ENCODE measurements at places on chromosomes 3 and 15. TPM values are rescaled to one million over a fixed set of nuclear protein-coding genes. Genes with fewer than 3 reads are reported as not detected.

- DNase-seq = no peak
These were observed 218.2 kb upstream of the TPM1 start for GRCh38 chr15:62824111-62825015.

DNA sequence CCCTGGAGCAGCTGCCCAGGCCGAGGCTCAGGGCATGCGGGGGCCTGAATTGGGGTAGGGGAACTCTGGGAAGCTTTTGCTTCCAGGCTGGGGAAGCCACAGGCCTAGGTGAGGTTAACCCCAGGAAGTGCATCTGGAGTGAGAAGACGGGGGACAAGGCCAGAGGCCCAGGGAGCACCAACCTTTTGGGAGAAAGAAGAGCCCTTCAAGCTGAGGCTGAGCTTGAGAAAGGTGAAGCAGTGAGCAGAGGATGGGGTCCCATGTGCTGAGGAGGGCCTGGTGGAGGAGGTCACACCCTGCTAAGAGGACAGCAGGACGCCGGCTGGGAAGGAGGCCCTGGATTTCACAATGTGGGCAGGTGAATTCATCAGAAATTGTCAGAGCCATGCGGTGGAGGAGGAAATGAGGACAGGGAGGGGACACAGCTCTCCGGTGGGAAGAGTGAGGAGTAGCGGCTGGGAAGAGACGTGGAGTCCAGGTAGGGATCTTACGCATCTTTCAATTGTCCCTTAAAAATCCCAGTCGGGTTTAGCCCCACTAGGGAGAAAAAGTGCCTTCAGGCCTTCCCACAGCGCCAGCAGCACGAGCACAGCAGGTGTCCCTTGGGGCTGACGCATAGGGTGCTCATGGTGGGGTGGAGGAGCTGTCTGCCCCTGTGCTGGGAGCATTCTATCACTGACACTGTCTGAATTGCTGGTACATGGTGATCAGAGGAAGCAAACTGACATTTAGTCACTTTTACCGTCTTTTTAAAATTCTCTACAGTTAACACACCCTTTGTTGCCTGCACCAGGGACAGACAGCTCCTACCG, 50.9 kb downstream of the HCN4 start:
- peak; percentile 14 for DNase-seq

- no peak for DNase-seq
These were observed 13.8 kb downstream of the CLRN1 start for GRCh38 chr3:150958683-150959082.

DNA sequence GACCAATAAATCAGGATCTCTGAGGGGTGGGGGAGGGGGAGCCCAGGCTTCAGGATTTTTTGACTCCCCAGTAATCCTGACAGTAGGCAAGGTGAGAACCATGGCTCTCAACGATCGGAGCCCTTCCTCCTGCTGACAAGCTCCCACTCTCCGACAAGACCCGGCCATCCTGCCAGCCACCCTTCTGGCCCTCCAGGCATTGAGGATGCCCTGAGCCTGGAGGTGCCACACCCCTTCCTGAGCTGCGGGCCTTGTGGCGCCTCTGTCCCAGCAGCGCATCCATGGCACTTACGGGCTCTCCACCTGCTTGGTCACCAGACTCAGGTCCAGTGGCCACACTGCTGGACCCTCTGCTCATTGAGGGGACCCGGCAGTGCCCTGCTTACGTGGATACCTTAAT, 46.0 kb downstream of the MGLL start:
- DNase-seq = no peak

Gene ZNF860
- total RNA-seq = 0.89 TPM

DNA sequence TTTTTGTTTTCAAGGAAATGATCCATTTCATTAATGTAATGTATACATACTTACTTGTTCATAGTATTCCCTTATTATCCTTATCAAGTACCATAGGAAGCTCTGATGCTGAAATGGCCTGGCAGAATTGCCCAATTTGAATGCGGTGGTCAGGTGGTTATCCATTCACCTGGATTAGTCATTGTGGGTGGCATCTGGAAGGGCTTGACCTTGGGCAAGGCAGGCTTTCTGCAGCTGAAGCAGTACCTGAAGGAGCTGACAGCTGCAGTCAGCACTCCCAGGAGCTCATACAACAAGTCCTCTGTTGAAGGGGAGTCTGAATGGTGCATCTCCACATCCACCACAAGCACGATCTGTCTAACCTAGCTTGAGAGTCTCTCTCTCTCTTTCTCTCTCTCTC, 12.2 kb upstream of the IQCF5 start:
- no peak for DNase-seq

GRCh38 chr3:99172736-99173657, 271.5 kb upstream of the DCBLD2 start:
- no peak for DNase-seq

GRCh38 chr3:126159476-126159875, 20.9 kb downstream of the ALDH1L1 start:
- no peak for DNase-seq

GRCh38 chr15:45126535-45127158, 3.0 kb downstream of the DUOXA1 start:
- no peak for DNase-seq

DNA sequence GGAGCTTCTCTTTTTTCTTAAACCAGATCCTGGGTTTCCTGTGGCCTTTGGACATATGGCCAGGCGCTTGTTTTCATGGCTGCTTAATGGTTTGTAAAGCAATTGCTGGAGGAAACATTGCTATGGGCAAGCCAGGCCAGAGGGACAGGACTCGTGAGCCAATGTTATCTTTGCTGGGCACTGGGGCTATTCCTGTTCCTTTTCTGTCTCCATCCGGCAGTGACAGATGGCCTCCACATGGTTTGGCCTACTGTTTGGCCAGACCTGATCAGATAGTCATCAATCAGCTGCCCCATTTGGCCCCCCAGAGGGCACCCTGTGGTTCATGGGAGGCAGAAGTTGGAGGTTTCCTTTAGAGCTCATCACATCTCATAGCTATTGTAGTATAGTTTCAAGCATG, 326.1 kb upstream of the ROPN1 start:
- DNase-seq = no peak

Gene ANKRD63
- total RNA-seq = not detected

Gene SIDT1
- 4.5 TPM for total RNA-seq

DNA sequence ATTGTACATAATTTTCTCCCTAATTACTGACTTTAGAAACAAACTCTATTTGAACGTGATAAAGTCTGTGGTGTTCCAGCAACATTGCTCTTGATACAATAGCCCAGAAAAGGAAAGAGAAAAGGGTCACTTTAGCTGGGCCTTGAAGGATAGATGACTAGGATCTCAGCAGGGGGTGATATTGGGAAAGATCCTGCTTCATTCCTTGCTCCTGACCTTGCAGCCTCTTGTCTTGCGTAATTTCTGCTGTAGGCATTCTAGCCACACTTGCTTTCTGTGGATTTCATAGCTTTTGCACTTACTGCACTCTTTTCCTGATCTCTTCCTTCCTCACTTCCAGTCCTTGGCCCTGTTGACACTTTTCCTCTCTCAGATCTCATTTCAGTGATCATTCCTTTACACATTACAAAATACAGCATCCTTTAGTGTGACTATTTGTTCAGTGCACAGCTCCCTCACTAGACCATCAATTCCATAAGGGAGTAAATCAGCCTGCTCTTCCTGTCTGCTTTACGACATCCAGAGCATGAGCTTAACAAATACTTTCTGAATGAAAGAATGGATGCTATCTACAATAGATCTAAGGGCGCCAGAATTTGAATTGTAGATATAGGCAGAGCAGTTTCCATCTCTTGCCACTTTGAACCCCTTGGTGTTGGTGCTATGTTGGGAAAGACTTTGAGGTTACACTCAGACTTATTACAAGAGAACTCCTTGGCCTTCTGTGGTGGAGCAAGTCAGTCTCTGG, 559.6 kb upstream of the MDFIC2 start:
- no peak for DNase-seq

- DNase-seq = no peak
These were observed 78.9 kb downstream of the FAM81A start for GRCh38 chr15:59516655-59517461.

GRCh38 chr3:32106929-32107362, 526 bp downstream of the GPD1L start:
- no peak for DNase-seq

GRCh38 chr3:20462226-20462625, 276.2 kb upstream of the SGO1 start:
- DNase-seq = no peak

GRCh38 chr3:114831861-114832260, 315.2 kb downstream of the ZBTB20 start:
- DNase-seq = no peak

Gene ISG20
- 20.2 TPM for total RNA-seq

DNA sequence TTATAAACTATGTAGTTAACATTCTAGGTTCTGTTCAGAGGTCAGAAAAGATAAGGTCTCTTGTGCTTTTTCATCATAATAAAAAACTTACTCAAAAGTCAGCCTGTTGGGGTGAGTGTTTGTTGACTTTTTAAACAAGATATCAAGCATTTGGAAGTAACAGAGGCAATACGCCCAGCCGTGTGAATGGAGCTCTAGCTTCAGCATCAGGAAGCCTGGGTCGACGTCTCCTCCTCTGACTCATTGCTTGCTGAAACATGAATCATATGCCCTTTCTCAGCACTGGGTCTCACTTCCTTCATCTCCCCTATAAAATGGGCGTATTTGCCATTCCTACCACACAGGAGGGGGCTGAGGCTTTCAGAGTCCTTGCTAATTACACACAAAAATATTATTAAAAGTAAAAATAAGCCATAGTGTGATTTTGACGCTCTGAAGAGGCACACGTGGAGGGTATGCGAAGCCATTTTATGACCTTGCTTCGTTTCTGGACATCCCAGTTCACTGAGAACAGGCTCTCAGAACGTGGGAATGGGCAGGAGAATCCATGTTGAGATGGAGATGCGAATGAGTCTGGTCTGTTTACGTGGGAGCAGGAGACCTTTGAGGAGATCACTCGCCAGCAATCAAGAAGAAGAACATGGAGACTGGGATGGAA, 220.8 kb upstream of the TPRG1 start:
- DNase-seq = peak; percentile 79

- DNase-seq = peak; percentile 62
These were observed 44.8 kb downstream of the CMTM8 start for GRCh38 chr3:32283304-32283703.

DNA sequence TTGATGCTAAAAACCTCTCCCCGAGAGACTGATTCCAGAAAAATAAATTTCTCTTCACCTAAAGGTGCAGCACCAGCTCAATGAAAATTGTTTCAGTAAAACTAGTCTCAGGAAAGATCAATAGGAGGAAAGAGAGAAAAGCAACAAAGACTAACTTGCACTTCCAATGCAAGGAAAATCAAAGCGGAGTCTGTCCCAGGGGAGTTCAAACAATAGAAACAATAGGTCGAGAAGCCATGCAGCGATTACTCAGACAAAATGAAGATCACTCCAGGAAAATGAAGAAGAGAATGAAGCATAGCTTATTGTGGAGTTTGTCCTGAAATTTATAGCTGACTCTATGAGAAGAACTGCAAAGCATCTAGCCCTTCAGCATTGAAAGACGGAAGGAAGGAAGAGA, 105.1 kb upstream of the FRMD4B start:
- DNase-seq = no peak

DNA sequence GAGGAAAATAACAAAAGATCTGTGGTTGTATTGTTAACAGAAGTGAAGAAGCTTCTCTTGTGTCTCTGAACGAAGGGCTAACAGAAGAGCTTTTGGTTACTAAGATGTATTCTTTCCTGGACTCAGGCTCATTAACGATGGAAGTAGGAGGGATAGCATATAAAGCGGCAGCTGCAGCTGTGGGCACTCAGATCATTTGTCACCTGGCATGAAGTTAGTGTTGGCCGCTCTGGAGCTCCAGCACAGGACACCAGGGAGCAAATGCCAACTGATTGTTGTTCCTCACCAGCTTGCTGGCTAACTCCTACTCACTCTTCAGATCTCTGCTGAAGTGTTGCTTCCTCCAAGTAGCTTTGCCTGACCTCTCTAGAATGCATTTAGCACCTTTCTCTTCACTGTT, 15.5 kb upstream of the SLITRK3 start:
- DNase-seq = no peak

DNA sequence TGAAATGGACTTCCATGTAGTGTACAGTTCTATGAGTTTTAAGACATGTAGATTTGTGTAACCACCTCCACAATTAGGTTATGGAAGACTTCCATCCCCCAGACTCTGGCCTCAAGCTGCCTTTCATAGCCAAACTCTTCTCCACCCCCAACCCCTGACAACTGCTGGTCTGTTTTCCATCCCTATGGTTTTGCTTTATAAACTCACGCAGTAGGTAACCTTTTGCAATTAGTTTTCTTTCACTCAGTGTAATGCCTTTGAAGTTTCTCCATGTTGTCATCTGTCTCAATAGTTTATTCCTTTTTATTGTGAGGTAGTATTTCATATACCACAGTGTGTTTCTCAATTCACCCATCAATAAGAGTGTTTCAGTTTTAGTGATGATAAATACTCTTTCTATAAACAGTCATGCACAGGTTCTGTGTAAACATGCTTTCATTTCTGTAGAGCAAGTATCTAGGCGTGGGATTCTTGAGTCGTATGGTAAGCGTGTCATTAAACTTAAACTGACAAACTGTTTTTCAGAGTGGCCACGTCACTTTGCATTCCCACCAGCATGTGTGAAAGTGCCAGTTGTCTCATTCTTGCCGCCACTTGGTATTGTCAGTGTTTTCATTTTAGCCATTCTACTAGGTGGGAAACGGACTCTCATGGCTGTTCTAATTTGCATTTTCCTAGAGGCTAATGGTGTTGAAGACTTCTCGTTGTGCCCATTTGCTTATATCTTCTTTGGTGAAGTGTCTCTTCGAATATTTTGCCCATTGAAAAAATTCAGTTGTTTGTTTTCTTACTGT, 47.3 kb upstream of the ALDH1A3 start:
- no peak for DNase-seq

DNA sequence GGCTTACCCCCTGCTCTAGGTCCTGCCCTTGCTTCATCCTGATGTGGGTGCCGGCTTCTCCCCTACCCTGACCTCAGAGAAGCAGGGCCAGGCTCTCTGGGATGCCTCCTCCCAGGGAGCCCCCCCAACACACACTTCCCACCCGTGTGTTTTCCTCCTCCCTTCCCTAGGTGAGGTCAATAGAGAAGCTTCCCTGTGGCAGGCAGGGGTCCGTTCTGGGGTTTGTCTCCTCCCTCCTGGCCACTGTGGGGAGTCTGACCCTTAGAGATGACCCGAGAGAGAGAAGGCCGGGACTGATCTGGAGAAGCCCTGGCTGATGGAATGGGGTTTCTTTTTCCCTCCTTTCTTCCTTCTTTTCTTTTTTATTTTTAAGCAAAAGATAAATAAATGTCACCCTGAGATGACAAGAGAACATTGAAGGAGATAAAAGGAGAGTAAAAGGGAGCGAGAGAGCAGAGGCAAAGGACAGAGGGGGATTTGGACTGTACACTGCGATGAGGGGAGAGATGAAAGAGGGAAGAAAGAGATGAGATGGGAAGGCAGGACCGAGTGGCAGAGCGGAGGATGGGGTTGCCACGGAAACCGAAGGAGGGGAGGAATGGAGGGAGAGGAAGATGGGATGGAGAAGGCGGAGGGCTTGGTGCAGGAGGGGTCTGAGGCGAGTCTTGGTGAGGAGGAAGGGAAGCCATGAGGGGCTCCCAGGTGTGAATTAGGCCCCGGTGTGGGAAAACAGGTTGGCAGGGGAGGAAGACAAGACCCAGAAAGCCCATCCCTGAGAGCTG, 48.4 kb downstream of the IDH2 start:
- no peak for DNase-seq

Gene HIGD2B
- total RNA-seq = not detected

All from sciatic nerve (tissue), 2 donors.